B cell (primary cell): ENCODE measurements at places on chromosomes 5 and 9.

DNA sequence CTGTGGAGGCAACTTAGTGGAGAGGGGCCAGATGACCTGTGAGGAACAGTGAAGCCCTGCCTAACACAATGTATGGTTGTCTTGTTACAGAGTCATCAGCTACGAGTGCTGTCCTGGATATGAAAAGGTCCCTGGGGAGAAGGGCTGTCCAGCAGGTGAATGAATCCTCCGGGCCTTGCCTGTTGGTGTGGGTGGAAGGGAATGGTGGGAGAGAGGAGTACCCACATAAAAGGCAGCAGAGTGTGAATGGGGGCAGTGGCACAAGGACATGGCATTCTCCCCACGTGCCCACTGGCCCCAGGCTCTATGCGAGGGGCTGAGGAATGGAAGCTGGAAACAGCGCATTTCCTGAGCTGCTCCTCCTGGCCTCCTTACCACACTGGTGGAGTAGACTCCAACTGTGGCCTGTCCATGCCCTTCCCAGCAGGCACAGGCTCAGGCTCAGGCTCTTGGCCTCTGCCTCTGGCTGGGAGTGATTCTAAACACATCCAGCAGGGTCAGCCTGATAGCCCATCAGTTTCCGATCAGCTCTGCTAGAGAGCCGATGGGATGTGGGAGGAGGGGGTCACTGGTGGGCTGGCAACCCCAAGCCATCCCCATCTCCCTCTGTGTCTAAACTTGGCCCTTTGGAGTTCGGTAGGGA is 15.3 kb downstream of the TGFBI start:
- DNase-seq, result no peak

DNA sequence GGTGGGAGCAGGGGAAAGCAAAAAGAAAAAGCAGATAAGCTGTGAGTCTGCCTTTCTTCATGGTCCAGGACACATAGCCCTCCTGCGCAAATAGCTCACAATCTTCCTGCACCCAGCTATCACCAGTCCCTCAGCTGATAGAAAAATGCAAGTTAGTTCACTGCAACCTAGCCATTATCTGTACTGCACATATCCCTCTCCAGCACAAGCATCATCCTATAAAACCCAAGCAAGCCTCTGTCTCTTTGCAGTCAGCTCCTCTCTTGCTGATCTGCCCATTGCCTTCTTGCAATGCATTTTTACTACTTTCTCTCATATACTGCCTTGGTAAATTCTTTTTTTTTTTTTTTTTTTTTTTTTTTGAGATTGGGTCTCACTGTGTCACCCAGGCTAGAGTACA is 20.0 kb upstream of the MSANTD3 start:
- DNase-seq, result no peak

DNA sequence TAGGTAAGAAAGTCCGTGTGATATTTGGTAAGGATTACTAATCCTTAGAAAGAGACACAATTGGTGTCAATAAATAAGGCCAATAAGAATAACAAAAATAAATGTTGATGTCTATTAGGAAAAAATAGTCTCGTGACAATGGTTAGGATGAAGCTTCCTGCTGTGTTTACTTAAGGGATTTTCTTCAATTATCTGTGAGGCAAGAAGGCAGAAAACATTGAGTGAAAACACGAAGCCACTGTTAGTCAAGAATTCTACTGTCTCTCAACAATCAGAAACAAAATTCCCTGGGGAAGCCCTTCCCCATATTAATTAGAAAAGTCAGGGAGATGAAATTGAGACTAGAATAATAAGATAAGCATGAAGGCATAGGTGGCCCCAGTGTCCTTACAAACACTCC is 149.0 kb downstream of the SYK start:
- DNase-seq, result no peak

DNA sequence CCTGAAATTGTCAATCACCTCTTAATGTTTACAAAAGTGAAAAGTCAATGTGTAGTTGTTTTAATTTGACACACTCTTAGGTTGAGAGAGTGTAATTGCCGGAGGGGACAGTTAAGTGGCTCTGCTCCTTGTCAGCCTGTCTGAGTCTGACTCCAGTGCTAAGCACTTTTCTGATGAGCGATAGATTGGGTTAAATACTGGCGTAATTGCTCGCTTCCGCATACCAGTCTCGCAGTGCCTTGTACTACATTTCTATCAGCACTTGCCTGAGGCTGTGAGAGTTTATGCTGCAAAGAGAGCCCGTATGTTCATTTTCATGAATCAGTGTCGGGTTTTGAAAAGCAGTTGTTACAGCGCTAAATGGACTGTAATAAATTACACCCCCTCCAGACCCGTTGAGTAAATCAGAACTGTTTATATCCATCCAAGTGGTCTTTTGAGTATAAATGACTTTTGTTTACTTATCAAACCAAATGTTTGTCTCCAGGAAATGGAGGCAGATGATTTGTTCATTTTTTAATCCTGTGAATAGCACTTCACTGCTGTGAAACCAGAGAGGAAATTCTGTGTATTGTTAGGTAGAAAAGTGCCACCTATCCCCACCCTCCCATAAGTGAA is 41.0 kb upstream of the DMRT3 start:
- DNase-seq, result no peak

- DNase-seq, result no peak
Measured at GRCh38 chr5:172903790-172904189, 55.4 kb upstream of the RPL26L1 start.

- DNase-seq, result no peak
Measured at GRCh38 chr9:7121055-7121454, 363.3 kb downstream of the KDM4C start.

DNA sequence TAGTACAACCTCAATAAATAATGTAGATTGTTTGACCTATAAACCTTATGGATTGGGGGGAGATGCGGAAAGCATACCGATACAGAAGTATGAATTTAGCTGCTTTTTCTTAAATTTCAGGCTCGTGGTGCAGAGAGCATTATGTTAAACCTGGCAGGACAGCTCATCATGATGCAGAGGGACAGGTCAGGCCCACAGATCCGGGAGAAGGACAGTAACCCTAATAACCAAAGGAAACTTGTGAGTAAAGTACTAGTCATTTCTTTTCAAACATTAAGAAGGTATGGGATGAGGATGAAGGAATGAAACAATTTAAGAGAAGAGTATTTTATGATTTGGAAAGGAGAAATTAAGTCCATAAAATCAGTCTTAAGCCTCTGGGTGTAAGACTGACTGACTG is 70.5 kb downstream of the ERMP1 start:
- no peak for DNase-seq
